IMR-90 (cell line): ENCODE measurements at places on chromosomes 16 and 17.

GRCh38 chr16:59522826-59523225, 788.7 kb upstream of the GOT2 start:
- DNase-seq = no peak

DNA sequence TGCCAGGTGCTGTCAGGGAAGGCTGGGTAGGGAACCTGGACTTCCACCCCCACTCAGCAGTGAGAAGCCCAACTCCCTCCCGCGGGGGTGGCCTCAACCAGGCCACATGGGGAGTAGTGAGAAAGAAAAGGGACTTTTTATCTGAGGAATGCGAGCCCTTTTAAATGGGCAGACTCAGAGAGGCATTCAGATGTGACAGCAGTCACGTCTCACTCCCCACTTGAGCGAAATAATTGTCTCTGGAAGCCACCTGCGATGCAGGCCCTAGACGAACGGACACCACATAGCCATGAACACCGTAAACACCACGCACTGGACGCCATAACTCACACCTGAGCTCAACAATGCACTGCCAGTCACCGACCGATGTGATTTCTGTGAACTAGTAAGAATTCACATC, 11.9 kb upstream of the CD300E start:
- DNase-seq = no peak

GRCh38 chr17:20120836-20121235, 111.7 kb downstream of the SPECC1 start:
- DNase-seq = no peak

GRCh38 chr16:68244903-68245853, at the start of gene PLA2G15:
PLA2G15 (plus strand) TSS chr16:68245373; CDS start chr16:68245427, 54 bp downstream.
- DNase-seq = peak; percentile 94

- no peak for DNase-seq
These were observed 25.6 kb upstream of the CDRT4 start for GRCh38 chr17:15492791-15493692.

DNA sequence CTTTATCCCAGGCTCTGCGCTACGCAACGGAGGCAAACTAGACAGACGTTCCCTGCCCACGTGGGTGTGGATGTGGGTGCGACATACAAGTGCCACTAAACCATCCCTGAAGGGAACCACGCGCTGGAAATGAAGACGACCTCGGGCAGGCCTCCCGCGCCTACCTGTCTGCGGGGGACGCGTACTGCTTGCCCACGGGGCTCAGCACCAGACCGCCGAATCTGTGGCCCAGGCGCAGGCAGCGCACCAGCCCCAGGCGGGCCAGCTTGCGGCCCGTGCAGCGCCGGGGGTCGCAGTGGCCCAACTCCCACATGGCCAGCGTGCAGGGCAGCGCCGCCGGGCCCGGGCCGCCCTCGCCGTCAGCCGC, 480 bp downstream of the TSR3 start:
- no peak for DNase-seq

DNA sequence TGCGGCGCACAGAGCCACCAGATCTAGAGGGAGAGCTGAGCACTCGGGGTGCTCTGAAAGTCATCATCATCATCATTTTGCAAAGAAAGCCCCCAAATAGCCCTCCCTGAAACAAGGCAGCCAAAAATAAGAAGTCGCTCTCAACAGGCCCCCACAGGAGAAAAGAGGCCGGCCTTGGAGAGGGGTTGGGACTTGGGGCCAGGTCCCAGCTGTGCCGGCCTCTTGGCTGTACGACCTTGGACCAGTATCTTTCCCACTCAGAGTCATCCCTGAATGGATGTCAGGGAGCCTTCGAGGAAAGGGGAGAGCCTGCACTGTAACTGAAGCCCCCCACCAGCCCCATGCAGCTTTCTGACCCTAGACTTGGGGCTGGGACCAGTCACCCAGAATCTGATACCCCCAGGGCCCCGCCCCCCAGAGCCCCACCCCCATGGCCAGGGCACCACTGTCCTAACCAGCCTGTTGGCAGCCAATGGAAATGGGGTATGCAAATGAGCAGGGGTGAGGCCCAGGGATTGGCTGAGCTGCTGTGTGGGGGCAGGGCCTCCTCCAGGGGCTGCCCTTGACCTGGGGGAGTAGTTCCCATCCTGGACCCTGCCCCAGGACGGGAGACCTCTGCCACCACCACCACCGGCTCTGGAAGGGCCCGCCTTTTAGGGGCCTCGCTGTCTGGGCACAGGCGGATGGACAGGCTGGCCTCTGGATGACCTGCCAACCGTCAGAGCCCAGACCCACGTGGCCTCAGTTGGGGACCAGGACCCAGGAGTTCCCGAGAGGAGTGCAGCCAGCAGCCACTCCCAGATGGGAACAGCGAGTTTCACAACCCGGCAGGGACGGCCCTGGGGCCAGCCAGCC, 15.4 kb downstream of the ZFPM1 start:
- DNase-seq = peak; percentile 19

DNA sequence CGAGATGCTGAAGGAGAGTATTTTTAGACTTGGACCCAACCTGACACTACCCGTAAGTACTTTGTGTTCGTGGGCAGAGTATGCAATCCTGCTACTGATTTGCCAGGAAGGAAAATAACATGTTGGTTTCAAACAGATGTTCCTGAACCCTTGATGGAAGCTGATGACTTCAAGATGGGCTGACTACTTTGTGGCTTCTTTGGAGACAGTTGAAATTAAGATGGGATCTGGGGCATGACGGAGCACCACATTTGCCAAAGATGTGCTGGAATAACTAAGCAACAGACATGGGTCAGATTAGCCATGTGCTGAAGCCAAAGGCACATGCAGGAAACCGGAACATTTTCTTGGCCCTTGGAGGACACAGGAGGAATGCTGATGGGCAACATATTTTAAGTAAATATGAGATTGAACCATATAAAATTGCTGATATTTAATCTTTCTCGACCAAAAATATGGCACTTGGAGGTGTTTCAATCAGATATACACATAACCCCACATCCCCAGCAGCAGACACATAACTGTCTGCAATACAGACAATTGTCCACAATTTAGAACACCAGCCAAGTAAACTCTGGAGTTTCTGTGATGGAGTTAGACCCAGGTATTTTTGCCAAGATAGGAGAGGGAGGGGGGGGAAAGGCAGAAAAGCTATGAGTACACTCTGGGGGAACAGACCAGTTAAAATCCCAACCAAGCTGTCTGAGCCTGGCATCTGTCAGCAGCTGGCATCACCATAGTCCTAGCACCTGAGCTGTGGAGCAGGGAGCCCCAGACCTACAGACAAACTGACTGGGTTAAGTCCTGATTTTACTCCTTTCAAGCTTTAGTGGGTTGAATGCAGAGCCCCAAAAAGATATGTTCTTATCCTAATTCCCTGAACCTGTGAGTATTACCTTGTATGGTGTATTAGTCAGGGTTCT, 329.4 kb upstream of the CDH5 start:
- DNase-seq = no peak

GRCh38 chr17:80987941-80988461, 3.6 kb upstream of the CHMP6 start:
- no peak for DNase-seq
